ENCODE measurements at places on chromosomes 5 and 9.
A peak's percentile ranks its signal among the peaks of the same experiment; 100 is the strongest.

DNA sequence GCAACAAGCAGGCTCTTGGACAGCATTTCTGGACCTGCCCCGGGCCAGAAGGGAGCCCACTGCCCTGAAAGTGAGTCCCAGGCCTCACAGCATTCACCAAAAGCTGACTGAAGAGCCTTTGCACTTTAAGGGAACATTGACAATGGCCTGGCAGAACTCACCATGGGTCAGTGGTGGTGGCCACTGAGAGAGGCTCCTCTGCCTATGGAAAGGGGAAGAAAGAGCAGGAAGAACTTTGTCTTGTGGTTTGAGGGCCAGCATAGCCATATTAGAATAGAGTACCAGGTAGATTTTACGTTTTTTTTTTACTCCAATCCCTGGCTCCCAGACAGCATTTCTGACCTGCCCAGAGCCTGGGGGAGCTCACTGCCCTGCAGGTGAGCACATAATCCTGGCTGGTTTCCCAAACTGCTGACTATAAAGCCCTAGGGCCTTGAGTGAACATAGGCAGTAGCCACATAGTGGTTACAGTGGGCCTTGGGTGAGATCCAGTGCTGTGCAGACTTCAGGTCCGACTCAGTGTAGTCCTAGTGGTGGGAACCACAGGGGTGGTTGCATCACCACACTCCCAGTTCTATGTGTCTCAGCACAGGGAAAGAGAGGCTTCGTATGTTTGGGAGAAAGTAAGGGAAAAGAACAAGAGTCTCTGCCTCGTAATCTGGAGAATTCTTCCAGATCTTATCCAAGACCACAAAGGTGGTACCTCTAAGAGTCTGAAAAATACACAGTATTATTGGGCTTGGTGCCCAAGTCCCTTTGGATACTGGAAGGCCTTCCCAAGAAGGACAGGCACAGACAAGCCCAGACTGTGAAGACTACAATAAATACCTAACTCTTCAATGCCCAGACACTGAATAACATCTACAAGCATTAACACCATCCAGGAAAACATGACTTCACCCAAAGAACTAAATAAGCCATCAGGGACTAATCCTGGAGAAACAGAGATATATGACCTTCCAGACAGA is 89.5 kb downstream of the TSSK1B start:
- DNase-seq, result no peak

DNA sequence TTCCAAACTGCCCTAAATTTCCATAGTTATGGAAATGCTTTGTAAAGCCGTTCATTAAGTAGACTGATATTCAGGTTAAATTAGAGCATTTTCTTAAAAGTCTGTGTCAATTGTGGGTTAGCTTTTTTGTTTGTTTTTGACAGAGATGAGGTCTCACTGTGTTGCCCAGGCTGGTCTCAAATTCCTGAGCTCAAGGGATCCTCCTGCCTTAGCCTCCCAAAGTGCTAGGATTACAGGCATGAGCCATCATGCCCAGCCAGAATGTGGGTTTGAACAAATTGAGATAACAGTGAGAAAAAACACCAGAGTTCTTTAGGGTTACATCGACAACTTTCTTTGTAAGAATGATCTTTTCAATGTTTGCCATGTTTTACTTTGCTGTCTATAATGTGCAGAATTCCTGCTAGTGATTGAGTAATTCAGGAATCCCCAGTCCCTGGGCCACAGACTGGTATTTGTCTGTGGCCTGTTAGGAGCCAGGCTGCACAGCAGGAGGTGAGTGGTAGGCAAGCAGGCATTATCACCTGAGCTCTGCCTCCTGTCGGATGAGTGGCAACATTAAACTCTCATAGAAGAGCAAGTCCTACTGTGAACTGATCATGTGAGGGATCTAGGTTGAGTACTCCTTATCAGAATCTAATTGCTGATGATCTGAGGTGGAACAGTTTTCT is 80.5 kb downstream of the RAI14 start:
- no peak for DNase-seq

- DNase-seq, result no peak
These were observed 27.0 kb upstream of the CDKN2AIPNL start for GRCh38 chr5:134438721-134439123.

DNA sequence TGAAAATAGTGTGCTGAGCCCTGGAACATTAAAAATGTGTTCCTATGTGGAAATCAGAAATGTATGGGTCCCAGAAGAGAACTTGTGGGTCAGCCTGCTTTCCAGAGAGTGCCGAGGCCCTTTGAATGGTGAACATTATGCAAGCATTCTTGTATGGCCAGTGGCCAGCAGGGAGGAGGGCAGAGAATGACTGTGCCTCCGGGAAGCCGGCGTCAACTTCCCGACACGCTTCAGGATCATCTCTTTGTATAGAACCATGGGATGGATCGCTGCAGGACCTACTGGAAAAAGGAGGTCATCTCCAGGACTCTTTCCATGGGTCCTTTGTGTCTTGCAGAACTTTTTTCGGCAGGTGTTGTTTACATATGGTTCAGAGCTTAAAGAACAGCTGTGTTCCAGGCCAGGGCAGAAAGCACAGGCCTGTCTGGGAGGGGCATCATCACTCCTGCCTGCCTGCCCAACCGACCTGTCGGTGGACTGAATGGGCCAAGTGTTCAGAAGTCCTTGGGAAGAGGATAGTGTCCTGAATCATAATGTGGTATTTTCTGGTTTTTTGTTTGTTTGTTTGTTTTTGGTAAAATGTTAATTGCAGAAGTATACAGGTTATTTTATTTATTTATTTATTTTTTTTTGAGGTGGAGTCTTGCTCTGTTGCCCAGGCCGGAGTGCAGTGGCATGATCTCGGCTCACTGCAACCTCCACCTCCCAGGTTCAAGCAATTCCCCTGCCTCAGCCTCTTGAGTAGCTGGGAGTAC is 9.0 kb downstream of the PRRC2B start:
- no peak for DNase-seq

DNA sequence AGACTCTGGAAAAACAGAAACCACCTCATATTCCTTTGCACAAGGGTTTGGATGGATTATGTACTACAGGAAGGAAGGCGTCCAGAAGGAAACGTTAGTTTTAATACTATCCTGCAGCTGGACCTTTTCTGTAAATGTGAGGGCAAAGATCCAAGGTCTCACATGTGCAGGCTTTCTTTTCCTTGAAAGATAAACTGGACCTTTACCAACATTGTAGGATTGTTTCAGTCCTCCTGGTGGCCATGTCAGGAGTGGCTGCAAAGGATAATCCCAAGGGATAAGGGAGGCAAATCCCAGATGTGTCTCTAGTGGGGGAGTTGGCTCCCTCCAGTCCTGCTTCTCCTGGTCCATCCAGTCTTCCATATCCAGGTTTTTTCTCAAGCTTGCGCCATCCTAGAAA is 397.5 kb downstream of the HTR1A start:
- no peak for DNase-seq

- DNase-seq, result no peak
These were observed 104.7 kb upstream of the ISL1 start for GRCh38 chr5:51278539-51278938.

- DNase-seq, result no peak
These were observed 232.1 kb downstream of the ENC1 start for GRCh38 chr5:74408150-74409043.

DNA sequence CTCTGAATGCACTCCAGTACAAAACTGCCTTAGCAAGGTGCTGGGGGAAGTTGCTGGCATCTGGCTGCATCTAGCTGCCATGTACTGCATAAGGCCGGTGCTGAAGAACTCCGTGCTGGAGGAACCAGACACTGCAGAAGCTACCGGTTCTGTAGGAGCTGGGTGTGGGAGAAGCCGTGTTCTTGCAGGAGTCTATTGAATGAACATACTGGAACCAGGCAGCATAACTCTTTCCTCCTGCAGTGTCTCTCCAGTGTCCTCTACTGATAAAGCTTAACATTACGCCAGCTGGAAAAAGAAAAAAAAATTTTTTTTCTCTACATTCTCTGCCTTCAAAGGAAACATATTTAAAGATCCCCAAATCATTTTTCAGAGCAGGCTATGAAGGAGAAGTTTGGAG is 38.5 kb downstream of the VPS13A start:
- no peak for DNase-seq

- no peak for DNase-seq
These were observed 247.0 kb downstream of the TRIM32 start for GRCh38 chr9:116934131-116934530.

GRCh38 chr5:56328753-56329560 is 95.8 kb upstream of the ANKRD55 start:
- DNase-seq, result no peak

DNA sequence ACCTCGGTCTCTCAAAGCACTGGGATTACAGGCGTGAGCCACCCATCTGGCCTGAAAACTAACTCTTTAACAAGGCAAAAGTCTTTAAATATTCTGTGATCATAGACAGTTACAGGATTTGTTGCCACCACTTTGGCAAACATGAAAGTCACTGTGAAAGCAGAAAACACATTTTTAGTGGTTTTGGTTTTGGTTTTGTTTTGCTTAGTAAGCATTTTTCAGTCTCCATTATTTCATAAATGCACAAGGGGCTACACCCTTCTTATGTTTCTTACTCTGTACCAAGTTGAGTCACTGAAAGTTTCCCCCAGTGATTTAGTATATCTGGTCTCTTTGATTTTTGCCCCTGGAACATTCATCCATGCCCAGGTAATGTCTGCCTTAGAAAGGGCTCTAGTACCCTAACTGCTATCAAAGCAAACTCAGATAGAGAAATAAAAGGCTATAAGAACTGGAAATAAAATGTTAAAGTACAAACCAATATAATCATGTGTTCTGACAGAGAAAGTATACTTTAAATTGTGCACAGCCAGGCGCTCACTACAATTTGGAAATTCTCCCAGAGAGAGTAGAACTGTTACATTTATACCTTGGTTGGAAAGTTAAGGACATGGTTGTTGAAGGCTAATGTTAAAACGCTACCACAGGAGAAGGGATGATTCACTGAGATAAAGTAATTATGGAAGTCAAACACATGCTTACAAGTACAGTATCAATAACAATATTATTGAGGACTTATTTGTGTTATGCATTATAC is 1022.5 kb upstream of the DMAC1 start:
- no peak for DNase-seq

GRCh38 chr5:133993185-133993936 is 11.4 kb downstream of the VDAC1 start:
- DNase-seq, result no peak

GRCh38 chr9:130694205-130694604 is 625 bp downstream of the EXOSC2 start:
- DNase-seq, result no peak

- no peak for DNase-seq
These were observed 17.9 kb downstream of the CSF1R start for GRCh38 chr5:150068472-150068871.

DNA sequence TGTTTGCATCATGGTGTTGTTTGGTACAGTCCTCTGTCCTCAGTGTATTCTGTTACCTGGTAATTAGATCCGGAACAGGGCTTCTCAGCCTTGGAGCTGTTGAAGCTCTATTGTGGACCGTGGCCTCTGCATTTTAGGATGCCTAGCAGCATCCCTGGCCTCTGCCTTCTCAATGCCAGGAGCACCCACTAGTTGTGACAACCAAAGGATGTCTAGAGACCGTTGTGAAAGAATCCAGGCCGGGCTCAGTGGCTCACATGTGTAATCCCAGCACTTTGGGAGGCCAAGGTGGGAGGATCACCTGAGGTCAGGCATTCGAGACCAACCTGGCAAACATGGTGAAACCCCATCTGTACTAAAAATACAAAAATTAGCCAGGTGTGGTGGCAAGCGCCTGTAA is 159.6 kb downstream of the CACNA1B start:
- DNase-seq, result no peak

GRCh38 chr5:4901305-4901811 is 238.8 kb upstream of the ADAMTS16 start:
- no peak for DNase-seq

GRCh38 chr5:174082286-174082685 is 36.8 kb downstream of the NSG2 start:
- no peak for DNase-seq

DNA sequence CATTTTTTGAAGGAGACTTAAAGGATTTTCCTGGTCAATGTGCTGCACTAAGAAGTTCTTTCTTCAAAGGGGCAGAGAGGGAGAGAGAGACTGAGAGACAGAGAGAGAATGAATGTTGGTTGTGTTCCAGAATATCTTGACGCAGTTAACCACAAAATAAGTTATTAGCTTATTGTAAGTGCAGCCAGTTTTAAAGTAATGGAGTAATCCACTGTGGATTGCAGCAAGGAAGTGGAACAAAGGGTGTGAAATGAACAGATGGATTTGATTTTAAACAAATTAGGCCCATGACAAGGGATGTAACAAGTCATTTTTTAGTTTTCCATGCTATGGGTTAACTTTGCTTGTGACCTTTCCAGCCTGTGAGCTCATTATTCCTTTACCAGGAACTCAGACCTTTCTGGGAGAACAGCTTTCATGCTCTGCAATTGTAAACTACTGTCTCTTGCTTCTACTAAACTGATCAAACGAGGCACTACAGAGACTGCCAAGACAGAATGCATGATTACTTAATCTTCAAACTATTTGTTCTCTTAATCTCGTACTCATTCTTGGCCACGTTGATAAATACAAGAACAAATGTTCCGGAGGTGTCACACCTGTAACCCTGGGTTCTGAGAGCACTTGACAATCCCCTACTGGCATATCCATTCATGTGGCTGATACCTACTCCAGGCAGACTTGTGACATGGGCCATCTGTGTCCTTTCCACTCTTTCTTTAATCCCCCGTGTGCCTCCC is 131.1 kb downstream of the TLE1 start:
- no peak for DNase-seq

- DNase-seq, result peak; percentile 87
These were observed 66.9 kb downstream of the CTSL start for GRCh38 chr9:87792831-87793288.

GRCh38 chr5:85484982-85485574 is 1100.4 kb upstream of the EDIL3 start:
- DNase-seq, result no peak

DNA sequence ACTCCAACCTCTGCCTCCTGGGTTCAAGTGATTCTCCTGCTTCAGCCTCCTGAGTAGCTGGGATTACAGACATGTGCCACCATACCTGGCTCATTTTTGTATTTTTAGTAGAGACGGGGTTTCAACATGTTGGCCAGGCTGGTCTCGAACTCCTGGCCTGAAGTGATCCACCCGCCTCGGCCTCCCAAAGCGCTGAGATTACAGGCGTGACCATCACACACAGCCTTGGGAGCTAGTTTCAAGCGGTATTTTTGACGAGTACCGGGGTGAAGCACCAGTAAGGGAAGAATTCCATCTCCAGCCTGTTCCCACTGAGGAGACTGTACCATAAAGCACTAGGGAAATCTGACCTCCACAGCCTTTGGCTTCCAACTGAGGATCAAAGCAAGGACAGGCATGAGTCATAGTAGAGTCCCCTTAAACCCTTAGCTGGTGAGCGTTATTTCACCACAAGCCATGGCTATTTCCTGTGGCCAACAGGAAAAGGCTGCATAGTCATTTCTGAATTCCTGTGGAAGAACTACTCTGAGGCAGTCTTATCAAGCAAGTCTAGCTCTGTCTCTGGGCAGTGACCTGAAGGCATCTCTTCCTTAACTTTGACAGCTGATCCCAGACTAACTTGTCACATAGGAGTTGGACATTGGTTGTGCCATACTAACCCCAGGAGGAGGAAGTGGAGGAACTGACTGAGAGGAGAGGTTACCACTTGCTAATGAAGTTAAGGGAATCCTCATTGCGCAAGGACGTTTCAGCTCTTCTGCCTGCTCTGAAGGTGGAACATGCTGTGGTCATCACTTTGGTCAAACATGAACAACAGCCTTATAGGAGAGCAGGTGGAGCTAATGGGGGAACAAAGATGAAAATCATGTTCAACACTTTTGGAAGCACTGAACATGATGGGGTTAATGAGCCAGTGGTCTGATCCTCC is 85.8 kb upstream of the DMRT1 start:
- no peak for DNase-seq

- no peak for DNase-seq
These were observed 162.1 kb downstream of the SMC2 start for GRCh38 chr9:104256031-104256695.

GRCh38 chr5:150130493-150130922 is 25.1 kb downstream of the PDGFRB start:
- DNase-seq, result no peak
